Ureter (tissue), 1 donor: ENCODE measurements at places on chromosomes 7 and 10.

DNA sequence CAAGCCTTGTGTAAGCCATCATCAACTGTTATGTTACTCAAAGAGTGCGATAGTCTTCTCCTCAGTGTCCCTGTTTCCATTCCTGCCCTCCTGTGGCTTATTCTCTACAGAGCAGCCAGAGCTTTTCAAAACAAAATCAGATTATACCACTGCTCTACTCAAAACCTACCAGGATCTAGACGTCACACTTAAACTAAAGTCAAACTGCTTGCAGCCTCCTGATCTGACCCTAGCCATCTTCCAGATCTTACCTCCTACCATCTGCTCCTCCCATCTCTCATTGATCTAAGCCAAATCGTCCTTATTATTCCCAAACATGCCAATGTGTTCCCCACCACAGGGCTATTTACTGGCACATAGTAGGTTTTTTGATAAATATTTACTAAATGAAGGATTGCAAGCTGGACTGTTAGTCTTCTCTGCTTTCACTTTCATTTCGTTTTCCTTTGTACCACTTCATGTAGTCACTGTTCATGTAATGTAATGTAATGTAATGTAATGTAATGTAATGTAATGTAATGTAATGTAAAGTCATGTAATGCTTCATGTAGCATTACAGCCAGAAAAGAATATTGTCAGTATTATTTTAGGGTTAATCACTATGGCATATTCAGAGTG is 116.1 kb downstream of the GPR37 start:
- DNase-seq = no peak

GRCh38 chr10:69312528-69312927 is 34.2 kb downstream of the HK1 start:
- DNase-seq = no peak

- DNase-seq = no peak
These were observed 17.1 kb downstream of the DUSP5 start for GRCh38 chr10:110514848-110515247.

GRCh38 chr10:42551582-42552187 is 86.7 kb downstream of the ZNF33B start:
- no peak for DNase-seq

- DNase-seq = no peak
These were observed 116.7 kb downstream of the SEMA3E start for GRCh38 chr7:83532219-83532618.
